ENCODE measurements at places on chromosomes 16 and 17.

- peak; percentile 15 for DNase-seq
Measured at GRCh38 chr17:75720656-75721462, at the start of gene ITGB4. ITGB4 (plus strand) TSS chr17:75721459; CDS start chr17:75724704, 3,245 bp downstream.

GRCh38 chr17:37766971-37767370 is 22.1 kb upstream of the HNF1B start:
- no peak for DNase-seq

DNA sequence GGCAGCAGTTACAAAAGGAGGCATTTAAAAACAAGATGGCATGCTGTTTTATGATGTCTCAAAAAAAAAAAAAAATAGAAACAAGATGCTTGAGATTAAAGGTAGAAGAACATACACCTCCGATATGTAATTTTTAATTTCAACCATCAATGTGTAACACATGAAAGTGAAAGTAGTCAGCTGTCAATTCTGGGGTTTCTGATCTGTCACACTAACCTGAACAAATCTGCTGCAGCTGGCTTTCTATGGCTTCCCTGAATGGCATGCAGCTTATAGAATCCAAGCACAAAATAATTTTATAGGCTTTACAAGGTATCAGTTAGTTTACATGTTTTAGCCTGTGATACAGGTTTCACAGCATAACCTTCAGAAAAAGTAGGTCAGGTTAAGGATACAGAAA is 13.5 kb downstream of the GLYR1 start:
- no peak for DNase-seq

DNA sequence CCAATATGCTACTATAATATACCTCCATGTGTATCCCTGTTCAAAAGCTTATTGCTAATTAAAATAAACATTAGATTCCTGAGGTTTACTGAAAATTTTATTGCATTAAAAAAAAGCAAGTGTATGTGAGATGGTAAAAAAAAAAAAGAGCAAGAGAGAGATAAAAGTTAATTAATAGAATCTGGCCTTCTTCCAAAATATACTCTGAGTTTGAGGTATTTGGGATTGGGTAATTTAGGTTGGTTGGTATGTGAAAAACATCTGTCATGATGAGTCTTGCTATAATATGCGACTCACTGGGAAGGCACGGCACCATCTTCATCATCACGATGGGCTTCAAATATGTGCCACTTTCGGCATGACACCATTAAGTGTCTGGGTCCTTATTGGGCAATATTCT is 711.1 kb upstream of the SOX9 start:
- DNase-seq: no peak

GRCh38 chr16:59909262-59909661 is 1175.1 kb upstream of the GOT2 start:
- no peak for DNase-seq

Measured in stimulated activated CD4-positive, alpha-beta T cell treated with anti-CD3 and anti-CD28 coated beads, Interleukin-1b, Interleukin-23, amount 100 ng/mL, for 1 hour (primary cell).